RCC 7860 (cell line): ENCODE measurements at places on chromosomes 5 and 9.

DNA sequence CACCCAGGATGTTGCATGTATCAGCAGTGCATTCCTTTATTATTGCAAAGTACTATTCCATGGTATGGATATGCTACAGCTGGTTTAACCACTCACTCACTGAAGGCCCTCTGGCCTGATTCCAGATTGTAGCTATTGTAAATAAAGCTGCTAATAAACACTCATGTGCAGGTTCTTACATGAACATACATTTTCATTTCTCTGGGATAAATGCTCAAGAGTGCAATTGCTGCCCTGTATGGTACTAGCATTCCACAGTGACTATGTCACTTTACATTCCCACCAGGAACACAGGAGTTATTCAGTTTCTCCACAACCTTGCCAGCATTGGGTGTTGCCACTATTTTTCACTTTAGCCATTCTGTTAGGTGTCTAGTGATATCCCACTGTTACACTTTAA lies 267.6 kb downstream of the SPOCK1 start:
- DNase-seq: peak; percentile 78

DNA sequence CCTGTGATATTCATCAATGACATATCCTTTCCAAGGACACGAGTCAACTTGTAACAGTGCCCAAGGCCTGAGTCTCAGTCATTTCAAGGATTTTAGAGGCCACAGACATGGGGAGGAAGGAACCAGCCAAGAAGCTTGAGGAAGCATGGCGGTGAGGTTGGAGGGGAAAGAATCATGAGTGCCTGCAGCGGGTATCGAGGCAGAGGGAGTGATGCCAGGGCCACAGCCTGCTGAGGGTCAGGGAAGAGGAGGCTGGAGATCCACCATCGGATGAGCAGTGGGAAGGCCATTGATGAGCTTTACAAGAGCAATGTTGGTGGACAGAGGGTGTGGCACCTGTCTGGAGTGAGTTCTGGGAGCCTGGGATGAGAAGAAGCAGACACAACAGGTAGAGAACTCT lies 88.5 kb upstream of the IER5L start:
- no peak for DNase-seq

DNA sequence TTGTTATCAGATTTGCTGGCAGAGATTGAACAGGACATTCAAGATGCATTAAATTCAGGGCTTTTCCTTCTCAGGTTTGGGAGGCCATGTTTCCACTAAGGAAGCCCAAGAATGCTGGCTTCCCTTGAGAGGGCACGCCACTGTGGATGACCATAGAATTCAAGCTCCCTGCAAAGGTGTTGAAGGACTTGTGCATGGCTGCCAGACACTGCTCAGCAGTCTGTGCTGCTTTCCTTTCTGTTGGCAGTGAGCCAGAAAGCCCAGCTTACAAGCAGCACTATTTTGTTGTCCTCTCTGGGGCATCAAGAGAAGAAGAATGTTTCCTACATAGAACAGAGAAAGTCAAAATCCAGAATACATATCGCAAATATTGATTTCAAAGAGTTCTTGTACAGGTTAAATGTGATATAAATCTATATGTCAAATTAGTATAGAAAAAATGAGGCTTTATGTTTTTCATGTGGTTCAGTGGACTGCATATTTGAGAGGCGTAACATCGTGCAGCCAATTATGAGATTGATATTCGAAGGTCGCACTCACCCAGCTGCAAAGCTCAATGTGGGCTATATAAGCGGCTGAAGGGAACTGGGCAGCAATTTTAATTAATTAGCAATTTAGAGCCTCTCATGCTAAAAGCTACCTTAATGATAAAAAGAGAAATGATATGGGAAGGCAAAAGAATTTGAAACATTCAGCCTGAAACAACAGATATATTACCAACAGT lies 103.1 kb upstream of the ISL1 start:
- no peak for DNase-seq

DNA sequence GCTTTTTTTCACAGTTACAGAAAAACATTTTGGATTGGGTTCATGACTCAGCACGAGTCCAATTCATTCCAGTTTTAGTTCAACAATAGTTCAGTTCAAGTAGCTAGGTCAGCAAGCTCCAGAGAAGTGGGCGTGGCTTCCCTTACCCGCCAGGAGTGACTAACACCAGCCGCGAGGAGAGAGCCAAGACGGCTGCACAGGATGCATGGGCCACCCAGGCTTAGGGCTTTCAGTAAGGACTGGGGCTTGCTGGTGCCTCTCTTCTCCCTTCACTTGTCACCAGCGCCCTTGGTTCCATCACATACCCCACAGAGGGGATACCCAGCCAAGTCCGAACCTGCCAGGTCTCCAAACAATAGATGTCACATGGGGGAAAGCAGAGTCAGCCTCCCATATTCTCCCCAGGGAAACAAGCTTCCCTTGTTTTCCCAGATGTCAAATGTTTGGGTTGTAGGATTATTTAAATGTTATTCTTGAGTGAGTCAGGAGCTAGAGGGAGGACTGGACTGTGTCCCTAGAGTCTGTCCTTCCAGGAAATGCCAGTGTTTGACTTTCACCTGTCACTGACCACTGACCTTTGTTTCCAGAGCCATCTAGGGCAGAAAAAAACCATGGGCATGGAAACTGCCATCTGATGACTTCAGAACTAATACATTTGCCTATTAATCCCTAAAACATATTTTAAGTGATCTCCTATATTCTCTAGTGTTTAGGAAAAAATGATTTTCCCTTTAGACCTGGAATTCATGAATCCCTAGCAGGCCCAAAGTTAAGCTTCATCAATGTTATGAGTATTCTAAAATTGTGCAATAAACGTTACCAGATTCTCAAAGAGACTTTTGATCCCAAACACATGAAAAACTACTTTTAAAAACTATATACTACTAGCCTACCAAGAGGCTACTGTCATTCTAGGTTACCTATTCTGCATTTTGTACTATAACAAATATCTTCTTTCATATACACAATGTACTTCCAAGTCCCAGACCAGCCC lies 51.9 kb downstream of the NIPAL4 start:
- peak; percentile 89 for DNase-seq

- no peak for DNase-seq
Measured at GRCh38 chr5:172886476-172886875, 52.4 kb downstream of the ERGIC1 start.

- no peak for DNase-seq
Measured at GRCh38 chr5:83404182-83404716, 67.3 kb upstream of the VCAN start.

GRCh38 chr5:147483961-147484707 lies 25.7 kb downstream of the DPYSL3 start:
- peak; percentile 98 for DNase-seq

DNA sequence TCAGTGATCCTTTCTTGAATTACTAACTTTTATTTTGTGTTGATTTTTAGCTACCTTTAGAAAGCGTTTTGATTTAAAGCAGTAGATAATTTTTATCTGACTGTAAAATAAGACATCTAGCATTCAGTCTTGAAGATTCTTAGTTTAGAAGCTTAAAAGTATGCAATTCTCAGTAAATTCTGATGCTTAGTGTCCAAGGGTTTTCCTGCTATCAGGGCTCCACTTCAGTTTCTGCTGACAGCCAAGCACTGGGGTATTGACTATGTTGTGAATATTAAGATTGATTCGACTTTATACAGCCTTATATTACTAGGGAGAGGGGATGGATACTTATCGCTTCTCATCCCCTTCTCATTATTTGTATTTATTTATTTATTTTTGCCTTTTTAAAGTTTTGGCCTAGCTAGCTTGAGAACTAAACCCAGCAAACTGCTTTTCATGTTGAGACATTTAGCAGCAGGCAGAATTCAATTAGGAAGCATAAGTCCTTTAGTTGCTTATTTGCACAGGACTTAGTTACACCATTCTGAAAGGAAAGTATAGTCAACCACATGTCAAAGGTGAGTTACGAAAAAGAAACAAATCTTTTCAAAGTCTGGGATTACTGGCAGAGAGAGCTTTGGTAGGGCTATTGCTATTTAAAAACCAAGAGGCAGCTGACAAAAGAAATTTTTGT lies 2.9 kb downstream of the PBX3 start:
- no peak for DNase-seq

DNA sequence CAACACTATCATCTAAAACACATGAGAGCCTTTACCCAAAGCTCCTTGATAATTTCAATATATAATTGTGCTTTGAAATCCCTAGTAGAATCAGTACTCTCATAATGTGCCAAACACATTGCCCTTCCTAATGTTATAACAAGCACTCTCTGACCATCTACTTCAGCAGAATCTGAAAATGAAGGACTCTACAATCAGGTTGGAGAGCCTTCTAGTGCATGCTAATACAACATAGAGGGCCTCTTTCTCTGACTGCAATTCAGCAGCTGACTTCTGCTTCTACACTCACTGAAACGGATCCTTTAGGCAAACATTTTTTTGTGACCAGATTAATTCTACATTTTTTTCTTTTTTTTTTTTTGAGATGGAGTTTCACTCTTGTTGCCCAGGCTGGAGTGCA lies 155.6 kb downstream of the EPB41L4A start:
- DNase-seq: no peak

- DNase-seq: peak; percentile 58
Measured at GRCh38 chr5:10902145-10902544, 141.1 kb upstream of the DAP start.

GRCh38 chr9:135884328-135885035 lies 22.9 kb downstream of the CAMSAP1 start:
- no peak for DNase-seq

- DNase-seq: no peak
Measured at GRCh38 chr9:135359764-135360163, 119.8 kb upstream of the PPP1R26 start.

- DNase-seq: no peak
Measured at GRCh38 chr5:157492886-157493285, 32.9 kb downstream of the NIPAL4 start.

DNA sequence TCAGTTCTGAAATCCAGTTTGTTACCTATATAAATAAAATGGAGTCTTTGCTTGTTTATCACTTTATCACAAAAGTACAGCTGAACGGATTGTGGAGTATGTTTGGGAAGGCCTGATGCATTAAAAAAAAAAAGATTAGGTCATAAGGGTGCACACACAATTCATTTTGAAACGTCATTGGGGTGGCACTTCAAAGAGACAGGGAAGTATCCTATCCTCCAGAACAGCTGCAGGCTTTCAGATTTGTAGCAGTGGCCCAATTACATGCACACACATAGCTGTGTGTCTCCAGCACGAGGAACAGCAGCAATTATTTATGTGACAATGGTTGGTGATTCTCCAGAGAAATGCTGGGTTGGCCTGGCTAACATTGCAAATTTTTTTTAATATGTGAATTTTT lies 46.8 kb upstream of the FER start:
- no peak for DNase-seq

- DNase-seq: peak; percentile 81
Measured at GRCh38 chr5:39256477-39257235, 37.3 kb upstream of the FYB1 start.

DNA sequence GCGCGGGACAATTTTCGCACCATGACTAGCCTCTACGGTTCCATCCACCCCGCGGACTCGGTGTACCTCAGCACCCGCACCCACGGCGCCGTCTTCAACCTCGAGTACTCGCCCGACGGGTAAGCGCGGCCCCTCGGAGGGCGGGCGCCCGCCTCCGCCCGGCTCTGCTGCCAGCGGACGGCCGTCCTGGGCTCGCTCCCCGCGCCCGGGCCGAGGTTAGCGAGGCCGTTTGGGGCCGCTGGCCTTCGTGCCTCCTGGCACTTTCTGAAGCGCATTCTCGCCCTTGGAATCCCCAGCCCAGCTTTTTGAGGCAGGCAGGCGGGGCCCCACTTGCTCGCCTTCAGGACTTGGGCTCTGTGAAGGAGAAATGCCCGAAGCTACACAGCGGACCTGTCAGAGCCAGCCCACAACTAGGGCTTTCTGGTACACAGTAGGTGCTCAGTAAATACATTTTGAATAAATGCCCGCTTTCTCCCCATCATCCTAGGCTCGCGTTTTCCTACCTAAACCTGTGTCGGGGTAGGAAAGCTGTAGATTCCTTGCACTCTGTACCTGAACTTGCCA lies 772 bp downstream of the DCAF10 start:
- DNase-seq: no peak

- no peak for DNase-seq
Measured at GRCh38 chr5:126931963-126932660, 98.2 kb downstream of the MARCHF3 start.

- peak; percentile 12 for DNase-seq
Measured at GRCh38 chr9:131585375-131585774, 40.1 kb downstream of the PRRT1B start.

DNA sequence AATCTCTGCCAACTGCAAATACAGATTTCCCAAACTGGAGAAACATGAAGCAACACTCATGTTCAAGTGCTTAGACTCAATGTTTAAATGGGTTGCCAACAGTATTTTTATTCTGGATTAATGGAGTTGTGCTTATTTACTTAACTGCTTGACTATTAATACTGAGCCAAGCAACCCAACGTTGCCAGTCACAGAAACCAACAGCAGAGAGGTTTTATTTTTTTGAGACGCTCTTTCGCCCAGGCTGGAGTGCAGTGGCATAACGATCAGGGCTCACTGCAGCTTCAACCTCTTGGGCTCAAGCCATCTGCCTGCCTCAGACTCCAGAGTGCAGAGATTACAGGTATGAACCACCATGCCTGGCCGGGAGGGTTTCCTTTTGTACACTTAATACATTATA lies 8.5 kb upstream of the TMEM268 start:
- no peak for DNase-seq

GRCh38 chr5:156534906-156535485 lies 208.0 kb downstream of the SGCD start:
- DNase-seq: no peak

GRCh38 chr5:142387024-142387682 lies 62.3 kb upstream of the SPRY4 start:
- DNase-seq: no peak

DNA sequence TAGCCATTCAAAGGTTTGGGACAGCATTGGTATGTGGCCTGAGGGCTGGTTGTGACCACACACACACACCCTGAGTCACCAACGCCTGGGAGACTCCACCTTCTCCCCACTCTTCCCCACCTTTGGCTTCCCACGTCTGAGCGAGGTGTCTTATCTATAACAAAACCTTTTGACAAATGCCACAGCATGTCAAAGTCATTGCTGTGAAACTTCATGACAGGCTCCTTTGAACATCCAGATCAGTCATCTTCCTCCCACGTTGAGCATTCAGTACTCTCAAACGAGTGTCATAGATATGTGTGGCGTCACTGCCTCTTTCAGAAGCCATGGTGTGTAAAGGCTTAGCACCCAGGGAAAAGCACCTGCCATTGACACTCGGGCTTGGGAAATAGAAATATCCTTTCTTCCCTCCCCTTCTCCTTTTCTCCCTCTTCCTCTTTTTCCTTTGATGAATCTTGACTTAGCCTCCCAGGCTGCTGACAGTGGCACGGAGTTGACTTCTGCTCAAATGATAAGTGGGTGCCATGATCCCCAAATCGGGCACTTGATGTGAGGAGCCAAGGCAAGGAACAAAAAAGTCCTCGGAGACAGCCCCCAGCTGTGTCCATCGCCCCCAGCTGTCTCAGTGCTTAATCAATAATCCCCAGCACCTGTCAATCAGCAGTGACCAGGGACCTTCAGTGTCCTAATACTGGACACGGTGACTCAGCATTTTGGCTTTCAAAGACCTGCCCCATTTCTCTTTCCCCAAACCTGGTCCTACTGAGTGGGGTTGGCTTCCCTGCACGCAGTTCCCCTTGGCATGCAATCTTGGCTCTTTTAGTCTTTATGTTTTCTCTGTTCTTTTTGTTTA lies 114.8 kb downstream of the FGF18 start:
- no peak for DNase-seq

GRCh38 chr9:75092766-75093165 lies 4.5 kb downstream of the OSTF1 start:
- no peak for DNase-seq
